ENCODE measurements at places on chromosomes 5 and 9.
A peak's percentile ranks its signal among the peaks of the same experiment; 100 is the strongest.

DNA sequence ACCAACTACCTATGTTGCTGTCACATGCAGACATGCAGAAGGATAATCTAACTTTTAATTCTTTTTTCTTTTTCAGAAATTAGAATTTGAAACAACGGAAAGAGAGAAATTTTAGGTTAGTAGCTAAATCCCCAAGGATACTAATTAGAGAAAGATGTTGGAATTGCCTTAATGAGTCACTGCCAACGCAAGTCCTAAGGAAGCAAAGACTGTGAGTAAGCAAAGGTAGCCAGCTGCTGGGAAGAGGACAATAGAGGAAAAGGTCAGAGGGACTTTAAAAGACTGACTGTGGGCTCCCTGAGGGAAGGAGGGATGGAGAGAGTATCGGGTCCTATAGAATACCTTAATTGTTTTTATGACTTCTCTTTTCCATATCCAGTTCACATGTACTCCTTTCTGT is 461.9 kb upstream of the PAPPA start:
- no peak for DNase-seq

GRCh38 chr9:123364241-123364824 is 8.3 kb downstream of the CRB2 start:
- DNase-seq = no peak

- DNase-seq = no peak
Measured at GRCh38 chr5:154618696-154619095, 136.5 kb upstream of the LARP1 start.

DNA sequence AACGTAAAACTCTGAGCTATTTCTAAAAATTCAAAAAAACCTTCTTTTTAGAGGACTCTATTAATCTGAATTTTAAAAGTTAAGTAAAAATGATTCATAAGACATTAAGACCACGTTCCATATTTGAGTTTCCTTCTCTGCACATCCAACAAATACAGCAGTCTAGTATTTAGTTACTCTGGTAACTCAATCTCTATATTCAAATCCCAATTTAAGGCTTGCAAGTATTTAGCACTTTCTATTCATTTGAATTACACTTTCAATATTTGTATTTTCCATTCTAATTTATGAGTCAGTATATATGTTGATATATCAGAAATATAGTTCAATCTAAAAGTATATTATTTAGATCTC is 17.7 kb downstream of the RFX3 start:
- no peak for DNase-seq

- no peak for DNase-seq
Measured at GRCh38 chr9:7172154-7173115, 414.7 kb downstream of the KDM4C start.

GRCh38 chr5:144202726-144203125 is 32.1 kb downstream of the KCTD16 start:
- DNase-seq = peak; percentile 9

DNA sequence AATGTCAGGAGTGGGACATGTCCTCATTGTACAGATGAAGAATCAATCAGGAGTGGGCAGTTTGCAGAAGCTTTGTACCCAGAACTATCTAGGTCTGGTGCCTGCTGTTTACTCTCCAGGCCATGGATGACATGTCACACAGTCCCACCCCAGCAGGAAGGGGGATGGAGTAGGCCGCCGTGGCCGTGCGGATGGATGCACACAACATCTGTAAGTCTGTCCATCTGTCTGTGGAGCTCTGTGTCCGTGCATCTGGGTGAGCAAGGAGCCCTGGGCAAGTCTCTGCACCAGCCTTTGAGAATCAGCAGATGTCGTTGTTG is 311.5 kb upstream of the IRX4 start:
- no peak for DNase-seq

GRCh38 chr9:13529321-13530104 is 250.0 kb upstream of the MPDZ start:
- DNase-seq = no peak

DNA sequence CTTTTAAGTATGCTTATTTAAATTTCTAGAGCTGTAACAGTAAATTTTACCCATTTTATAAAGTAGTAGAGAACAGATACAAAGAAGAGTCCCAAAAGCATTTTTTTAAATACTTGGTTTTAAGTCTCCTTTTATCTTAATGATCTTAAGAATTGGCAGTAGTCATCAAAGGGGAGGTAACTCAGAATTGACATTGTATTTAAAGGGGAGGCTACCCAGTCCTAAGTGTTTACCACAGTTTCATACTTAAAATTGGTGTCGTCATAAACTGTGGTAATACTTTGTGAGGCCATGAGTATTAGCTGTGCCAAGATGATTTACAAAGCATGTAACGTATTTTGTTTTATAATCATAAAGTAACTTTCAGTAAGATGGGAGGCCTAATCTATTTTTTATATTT is 14.8 kb downstream of the SLC25A46 start:
- DNase-seq = no peak

DNA sequence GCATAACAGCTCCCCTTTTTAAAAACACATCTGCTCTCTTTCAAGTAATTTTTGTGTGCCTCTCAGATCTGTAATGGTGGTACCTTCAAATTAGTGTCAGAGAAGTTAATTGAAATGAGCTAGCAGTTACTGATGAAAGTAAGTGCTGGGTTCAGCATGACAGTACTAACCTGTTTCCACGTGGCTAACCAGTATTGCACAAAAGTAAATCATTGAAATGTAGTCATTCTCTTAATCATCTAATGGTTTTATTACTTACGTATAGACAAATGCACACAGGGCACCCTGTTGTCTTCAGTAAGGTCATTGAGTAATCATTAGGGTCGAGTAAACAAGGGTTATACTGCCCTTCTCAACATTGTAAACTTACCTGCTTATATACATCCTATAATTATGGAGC is 157.8 kb upstream of the PRR16 start:
- DNase-seq = no peak

DNA sequence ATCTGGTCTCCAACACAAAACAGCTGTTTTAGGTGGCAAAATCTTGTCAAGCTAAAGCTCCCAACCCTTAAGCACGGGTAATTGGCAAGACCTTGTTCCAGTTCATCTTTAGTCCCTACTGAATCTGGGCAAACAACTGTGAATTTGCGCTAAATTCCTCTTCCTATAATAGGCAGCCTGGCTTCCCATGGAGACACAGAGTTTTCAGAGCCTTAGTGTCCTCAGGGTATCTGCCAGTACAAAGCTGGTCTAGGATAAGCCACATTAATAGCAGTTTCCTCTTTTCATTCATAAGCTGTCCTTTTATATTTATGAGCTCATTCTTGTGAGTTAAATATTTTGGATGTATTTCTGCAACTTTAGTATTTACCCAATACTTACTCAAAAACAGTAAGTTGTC is 59.5 kb downstream of the FGF10 start:
- DNase-seq = peak; percentile 72

- no peak for DNase-seq
Measured at GRCh38 chr9:89445801-89446251, 52.1 kb downstream of the SEMA4D start.

DNA sequence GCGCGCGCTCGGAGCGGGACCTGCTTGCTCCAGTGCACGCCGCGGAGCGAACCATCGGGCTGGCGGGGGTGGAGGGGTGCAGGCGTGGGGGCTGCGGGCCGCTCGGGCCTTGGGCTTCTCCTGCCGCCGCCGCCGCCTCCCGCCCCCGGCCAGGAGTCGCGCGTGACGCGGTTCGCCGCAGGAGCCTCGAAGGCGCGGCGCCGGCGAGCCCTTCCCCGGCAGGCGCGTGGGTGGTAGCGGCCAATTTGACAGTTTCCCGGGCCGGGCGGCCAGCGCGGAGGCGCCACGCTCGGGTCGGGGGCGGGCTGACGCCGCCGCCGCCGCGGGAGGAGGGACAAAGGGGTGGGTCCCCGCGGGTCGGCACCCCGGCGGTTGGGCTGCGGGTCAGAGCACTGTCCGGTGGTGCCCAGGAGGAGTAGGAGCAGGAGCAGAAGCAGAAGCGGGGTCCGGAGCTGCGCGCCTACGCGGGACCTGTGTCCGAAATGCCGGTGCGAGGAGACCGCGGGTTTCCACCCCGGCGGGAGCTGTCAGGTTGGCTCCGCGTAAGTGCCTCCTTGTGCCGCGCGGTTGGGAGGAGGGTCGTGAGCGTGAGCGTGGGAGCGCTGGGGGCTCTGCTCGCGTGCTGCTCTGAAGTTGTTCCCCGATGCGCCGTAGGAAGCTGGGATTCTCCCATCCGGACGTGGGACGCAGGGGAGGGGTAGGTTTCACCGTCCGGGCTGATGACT is at the start of gene TJP2:
TJP2 (plus strand) TSS at position 387 of the 725 bp plus-strand sequence; CDS start at position 483, 96 bp downstream.
- DNase-seq = no peak

- no peak for DNase-seq
Measured at GRCh38 chr9:109408759-109409462, 88.1 kb upstream of the EPB41L4B start.

GRCh38 chr5:2894736-2895135 is 143.3 kb upstream of the IRX2 start:
- no peak for DNase-seq

- no peak for DNase-seq
Measured at GRCh38 chr5:73472116-73472515, 23.5 kb upstream of the FOXD1 start.

DNA sequence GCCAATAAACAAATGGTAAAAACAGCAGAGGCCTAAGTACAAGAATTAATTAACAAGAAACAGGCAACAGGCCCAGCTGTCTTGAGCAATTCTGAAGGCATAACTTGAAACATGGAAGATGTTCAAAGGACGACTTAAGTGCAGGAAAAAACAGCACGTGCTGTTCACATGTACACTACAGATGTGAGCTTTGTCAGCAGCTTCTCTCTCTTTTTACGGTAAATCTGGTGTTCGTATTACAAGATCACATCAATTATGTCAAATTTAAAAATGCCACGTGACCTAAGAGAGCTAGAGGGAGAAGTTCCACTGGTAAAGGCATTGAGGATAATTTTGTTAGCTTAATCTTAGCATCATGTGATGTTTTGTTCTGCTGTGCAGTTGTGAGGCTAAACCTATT is 281.1 kb downstream of the PSAT1 start:
- no peak for DNase-seq

DNA sequence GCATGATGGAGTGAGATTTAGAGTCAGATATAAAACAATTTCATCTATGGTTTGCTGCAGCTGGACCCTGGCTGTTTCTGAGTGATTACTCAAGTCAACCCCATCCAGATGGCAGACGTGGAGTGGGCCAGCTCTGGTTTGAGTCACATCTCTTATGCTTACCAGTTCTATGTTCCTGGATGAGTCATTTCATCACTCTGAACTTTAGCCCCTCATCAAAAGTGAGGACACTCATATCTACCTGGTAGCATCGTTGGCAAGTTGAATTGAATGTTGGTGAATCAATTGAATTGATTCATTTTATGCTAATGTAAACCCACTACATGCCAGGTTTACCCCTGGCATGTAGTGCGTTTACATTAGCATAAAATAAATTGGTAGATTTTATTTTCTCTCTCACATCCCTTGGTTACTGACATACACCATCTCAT is 176.4 kb downstream of the FGF18 start:
- peak; percentile 70 for DNase-seq

DNA sequence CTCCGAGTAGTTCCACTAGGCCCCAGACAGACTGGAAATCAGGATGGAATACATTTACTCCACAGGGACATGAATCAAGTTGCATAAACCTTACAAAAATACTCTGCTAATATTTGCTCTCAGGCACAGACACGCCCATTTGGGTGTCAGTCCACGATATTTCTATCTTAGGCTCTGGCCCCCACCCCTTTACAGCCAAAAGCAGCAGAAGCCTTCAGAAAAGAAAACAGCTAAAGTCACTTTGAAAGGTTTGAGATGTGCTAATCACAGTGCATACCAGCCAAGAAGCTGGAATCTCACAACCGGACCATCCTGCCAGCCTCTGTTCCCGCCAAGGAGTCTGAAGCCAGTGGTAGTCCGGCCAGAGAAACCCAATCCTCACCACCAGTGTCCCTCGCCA is 22.6 kb downstream of the PTPN3 start:
- no peak for DNase-seq

GRCh38 chr5:84779186-84779585 is 394.5 kb upstream of the EDIL3 start:
- no peak for DNase-seq

- DNase-seq = no peak
Measured at GRCh38 chr9:11086561-11086960, 473.8 kb upstream of the PTPRD start.

- DNase-seq = no peak
Measured at GRCh38 chr5:1443991-1444360, 1.3 kb downstream of the SLC6A3 start.
